ENCODE measurements at places on chromosomes 2 and 18. TPM values are rescaled to one million over a fixed set of nuclear protein-coding genes. Genes with fewer than 3 reads are reported as not detected.

OBSL1 gene
- total RNA-seq: 18.5 TPM

SGPP2 gene
- not detected for total RNA-seq

UPP2 gene
- not detected for total RNA-seq

KRTCAP3 gene
- not detected for total RNA-seq

CCT4 gene
- 191 TPM for total RNA-seq

GPR155 gene
- 1.4 TPM for total RNA-seq

TSGA10 gene
- total RNA-seq: 3.3 TPM

RAB31 gene
- 33.6 TPM for total RNA-seq

CD8B gene
- total RNA-seq: not detected

TRABD2A gene
- total RNA-seq: 1.1 TPM

DTNA gene
- total RNA-seq: 7.5 TPM

SLC40A1 gene
- 44.4 TPM for total RNA-seq

TNFRSF11A gene
- 11.9 TPM for total RNA-seq

KCNJ3 gene
- total RNA-seq: not detected

KANSL1L gene
- 16.7 TPM for total RNA-seq

UGT1A5 gene
- total RNA-seq: not detected

EPAS1 gene
- total RNA-seq: 392 TPM

ANTXR1 gene
- 2.6 TPM for total RNA-seq

GPR45 gene
- not detected for total RNA-seq

CNGA3 gene
- total RNA-seq: not detected

GLI2 gene
- 0.19 TPM for total RNA-seq

KLHL30 gene
- not detected for total RNA-seq

G6PC2 gene
- not detected for total RNA-seq

ETAA1 gene
- 22.4 TPM for total RNA-seq

HOXD13 gene
- not detected for total RNA-seq

APOB gene
- 0.10 TPM for total RNA-seq

CRYGD gene
- not detected for total RNA-seq

SAG gene
- not detected for total RNA-seq

L3MBTL4 gene
- 0.33 TPM for total RNA-seq

GPN1 gene
- 40.5 TPM for total RNA-seq

NT5DC4 gene
- total RNA-seq: not detected

CFAP221 gene
- not detected for total RNA-seq

SLC4A3 gene
- total RNA-seq: 0.10 TPM

Measured in vein endothelial cell (primary cell).